PC-9 (cell line): ENCODE measurements at places on chromosomes 3 and 15.

- no peak for DNase-seq
Measured at GRCh38 chr15:84822653-84823281, 5.6 kb downstream of the ALPK3 start.

- no peak for DNase-seq
Measured at GRCh38 chr3:197407526-197407925, 109.1 kb upstream of the DLG1 start.

DNA sequence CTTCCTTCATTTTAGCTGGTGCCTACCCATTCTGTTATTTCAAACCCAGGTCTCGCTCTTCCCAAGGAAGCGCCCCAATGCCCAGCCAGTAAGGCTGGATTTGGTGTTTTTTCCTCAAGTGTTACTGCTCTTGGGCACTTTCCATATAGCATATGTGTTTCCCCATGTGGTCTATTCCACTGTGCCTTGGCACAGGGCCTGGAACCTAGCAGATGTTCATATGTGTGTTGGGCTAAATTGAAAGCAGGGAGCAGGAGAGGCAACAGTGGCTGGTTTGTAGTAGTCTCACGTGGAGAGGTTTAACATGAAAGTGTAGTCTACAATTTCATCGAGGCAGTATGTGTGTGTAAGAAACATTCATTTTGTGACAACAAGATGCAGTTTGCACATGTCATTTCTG, 48.2 kb upstream of the TEX264 start:
- no peak for DNase-seq

DNA sequence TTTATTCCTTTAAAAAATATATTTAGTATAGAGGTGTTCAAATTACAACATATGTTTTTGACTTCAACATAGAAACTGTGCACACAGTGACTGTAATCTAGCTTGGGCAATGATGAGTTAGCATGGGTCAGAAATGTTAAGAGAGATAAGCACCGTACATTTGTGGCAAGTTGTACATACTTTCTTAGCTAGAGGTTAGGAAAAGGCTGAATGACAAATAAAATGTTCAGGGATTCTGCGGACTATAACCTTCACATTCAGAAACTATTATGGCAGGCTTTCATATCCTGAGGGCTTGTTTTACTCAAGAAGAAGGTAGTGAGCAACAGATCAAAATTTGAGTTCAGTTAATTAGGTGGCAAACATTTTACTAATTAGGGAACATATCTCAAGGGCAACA, 379.7 kb upstream of the EPHA6 start:
- DNase-seq: no peak

DNA sequence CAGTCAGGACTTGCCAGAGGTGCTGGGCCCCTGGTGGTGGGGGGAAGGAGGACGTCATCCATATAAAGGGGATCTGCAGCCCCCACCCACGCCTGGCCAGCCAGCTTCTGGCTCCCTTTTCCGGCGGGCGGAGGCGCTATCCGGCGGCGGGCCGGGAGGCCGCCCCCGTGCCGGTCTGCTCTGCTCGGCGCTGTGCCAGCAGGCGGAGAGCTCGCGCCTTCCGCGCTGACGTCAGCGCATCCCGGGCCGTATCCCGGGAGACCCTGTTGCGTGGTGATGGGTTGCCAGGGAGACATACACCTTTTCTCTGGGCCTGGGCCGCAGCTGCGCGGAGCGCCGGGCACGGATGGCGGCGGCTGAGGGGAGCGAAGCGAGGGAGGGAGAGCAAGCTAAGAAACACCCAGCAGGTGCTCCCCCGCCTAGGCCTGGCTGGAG, 1.1 kb downstream of the FAM131A start:
- no peak for DNase-seq

DNA sequence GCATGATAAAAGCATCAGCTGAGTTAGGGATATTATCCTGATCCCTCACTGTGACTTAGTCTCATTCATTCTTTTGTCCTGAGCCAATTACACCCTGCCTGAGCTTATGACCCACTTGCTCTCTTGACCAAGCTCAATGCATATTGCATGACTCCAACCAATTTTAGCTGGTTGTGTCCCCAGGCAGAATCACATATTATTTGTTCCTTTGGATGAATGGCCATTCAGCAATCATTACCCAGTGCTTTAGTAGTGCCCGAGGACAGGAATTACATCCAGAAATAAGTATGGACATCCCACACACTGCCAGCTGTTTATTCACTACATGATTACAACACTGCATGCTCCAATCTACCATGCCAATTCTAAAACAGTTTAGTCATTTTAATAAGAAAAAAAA, 322.5 kb downstream of the ZBBX start:
- no peak for DNase-seq

DNA sequence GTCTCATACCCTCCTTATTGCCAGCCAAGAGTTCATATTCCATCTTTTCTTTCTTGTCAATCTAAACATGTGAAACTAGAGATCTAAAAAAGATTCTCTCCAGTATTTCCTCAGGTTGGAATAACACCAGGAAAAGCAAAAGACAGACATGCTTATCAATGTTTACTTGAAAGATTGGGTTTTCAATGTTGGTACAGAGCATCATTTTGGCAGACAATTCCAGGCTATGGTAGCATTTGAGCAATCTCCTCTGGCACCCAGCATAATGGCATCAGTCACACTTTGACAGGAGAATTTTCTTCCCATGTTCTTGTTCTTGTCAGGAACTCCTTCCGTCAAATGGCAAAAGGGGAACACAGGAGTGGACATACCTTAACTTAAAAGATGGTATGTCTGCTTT, 61.0 kb upstream of the RARB start:
- DNase-seq: no peak

DNA sequence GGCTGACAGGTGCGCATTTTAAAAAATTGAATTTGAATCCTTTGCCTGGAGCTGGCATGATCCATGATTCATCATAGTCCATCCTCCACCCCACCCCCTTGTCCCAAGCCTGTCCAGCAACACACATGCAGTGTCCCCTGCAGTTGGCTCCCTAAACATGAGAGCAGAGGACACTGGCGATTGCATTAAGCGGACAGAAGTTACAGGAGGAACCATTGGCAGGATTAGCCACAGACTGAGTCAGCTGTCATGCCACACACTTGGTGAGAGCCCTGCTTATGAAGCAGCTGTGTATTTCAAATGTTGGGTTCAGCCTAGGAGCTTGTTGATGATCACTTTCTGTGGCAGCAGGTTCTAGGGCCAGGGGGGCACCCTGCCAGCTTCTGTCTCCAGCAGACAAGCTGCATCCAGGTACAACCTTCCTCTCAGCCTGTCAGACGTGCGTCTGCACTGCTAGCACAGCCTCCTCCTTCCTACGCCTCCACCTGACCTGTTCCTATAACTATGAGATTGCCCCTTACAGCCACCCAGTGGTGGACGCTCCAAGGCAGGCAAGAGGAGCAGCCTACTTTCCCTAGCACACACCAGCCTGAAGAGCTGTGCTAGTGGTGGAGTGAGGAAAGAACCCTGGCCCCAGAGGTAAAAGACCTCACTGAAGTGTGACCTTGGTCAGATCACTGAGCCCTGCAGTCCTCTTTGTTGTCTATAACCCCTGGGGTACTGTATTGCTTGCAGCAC, 121.9 kb downstream of the SLCO3A1 start:
- DNase-seq: peak; percentile 45

- DNase-seq: no peak
Measured at GRCh38 chr3:105927741-105928140, 58.9 kb upstream of the CBLB start.

- DNase-seq: no peak
Measured at GRCh38 chr15:52180196-52180835, 10.9 kb downstream of the GNB5 start.

GRCh38 chr3:16896820-16897219, 12.1 kb downstream of the PLCL2 start:
- no peak for DNase-seq

DNA sequence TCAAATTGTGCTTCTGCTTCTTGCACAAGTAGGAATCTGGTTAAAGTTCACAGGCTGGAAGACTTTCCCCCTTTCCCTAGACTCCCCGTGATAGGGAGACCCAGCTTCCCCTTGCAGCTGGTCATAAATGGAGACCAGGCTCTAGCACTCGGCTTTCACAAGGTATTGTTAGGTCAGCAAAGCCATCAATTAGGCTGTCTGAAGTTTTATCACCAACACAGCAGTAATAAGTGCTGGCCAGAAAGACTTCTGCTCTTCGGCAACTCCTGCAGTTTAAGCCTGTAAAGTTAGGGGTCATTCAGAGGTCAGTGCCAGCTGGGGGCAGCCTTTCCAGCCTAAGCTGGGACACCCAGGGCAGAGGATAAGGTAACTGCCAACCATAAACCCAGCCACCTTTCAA, 203.4 kb downstream of the MEIS2 start:
- DNase-seq: no peak

- DNase-seq: no peak
Measured at GRCh38 chr3:89300981-89301380, 193.6 kb downstream of the EPHA3 start.

DNA sequence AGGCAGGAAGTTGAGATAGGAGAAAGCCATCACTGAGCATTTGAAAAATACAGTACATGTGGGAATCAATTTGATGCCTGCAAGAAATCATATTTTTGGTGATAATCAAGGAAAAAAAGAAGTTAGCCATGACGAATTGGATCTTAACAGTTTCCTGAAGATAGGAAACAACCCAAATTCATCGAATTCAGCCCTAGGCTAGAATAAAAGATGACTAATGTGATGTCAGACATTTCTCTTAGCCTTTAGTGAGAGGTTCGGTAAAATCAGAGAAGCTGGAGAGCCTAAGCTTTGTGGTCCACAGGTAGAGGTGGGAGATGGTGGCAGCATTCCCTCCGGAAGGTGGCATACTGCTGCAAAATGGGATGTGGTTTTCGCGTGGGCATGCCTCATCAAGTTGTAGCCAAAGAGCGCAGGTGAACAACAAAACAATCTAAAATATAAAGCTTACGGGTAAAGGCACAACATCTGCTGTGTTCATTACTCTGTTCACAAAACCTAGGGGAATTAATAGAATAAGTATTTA, 144.1 kb upstream of the ALCAM start:
- no peak for DNase-seq

- no peak for DNase-seq
Measured at GRCh38 chr3:170033489-170033888, 4.3 kb upstream of the GPR160 start.

DNA sequence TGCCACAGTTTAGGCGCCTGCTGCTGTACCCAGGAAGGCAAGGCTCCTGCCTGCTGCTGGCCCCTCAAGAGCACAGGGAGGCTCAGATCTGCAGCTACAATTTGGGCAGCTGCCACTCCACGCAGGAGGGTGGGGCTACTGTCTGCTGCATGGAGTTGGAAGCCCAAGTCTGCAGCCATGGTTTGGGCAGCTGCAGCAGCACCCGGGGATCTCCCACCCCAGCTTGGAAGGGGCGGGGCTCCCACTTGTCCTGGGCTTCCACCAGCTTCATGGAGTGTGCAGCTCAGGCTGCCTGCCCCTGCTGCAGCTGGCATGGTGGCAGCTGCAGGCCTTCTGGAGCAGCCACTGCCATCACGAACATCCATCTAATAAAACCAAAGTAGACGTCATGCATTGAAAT, 512.9 kb downstream of the PYDC2 start:
- DNase-seq: no peak

DNA sequence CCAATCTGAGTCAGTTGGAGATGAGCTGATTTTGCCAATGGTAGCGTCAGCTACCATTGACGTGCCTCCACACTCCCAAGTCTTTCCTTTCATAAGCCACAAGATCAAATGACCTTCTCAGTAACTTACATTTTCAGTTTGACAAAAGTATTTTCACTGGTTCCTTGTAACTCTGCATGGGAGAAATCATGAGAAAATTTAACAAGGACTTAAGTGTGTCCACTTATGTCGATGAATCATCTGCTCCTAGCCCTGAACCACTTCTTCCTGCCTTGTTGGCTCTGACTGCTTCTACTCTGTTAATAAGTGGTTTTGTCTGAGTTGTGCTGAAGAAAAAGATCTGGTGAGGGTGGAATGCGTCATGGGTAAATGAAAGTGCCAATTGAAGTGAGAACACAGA, 101.2 kb downstream of the NFKBIZ start:
- no peak for DNase-seq

- DNase-seq: no peak
Measured at GRCh38 chr15:96887730-96888129, 557.2 kb downstream of the NR2F2 start.

- no peak for DNase-seq
Measured at GRCh38 chr3:16290827-16291196, 25.8 kb downstream of the OXNAD1 start.

DNA sequence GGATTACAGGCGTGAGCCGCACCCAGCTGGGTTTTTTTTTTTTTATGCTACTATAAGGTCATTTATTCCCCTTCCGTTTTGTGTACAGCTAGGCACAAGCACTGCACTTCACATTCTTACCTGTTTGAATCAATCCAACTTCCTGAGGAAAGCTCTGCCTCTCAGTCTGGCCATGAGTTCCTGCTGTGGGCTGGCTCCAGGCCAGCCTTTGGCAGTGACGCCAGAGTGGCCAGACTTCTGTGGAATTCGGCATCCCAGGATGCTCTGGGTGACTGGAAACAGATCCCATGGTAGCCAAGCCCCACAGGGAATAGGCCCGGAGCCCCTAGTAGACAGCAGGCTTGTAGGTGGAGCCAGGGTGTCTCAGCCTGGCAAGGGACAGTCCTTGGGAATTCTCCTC, 21.5 kb upstream of the TIMP4 start:
- DNase-seq: peak; percentile 74

DNA sequence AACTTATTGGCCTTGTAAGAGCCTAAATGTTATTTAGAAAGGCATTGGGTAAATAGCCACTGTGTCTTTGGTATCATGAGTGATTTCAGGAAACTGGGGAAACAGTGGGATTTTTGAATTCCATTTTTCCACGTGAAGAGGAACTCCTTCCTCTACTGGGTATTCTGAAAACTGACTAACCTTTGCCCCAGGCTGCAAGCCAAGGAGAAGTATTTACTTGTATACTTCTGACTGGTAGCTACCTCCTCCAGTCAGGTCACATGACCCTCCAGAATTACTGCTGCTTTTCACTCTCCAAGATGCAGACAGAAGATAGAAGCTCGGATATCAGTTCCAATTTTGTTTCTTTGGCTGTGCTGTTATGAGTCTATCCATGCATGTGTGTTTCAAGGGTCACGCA, 50.9 kb upstream of the MAP3K13 start:
- DNase-seq: no peak

GRCh38 chr3:43388175-43388574, 101.8 kb downstream of the SNRK start:
- DNase-seq: no peak

GRCh38 chr15:56056626-56057025, 63.2 kb upstream of the NEDD4 start:
- no peak for DNase-seq

DNA sequence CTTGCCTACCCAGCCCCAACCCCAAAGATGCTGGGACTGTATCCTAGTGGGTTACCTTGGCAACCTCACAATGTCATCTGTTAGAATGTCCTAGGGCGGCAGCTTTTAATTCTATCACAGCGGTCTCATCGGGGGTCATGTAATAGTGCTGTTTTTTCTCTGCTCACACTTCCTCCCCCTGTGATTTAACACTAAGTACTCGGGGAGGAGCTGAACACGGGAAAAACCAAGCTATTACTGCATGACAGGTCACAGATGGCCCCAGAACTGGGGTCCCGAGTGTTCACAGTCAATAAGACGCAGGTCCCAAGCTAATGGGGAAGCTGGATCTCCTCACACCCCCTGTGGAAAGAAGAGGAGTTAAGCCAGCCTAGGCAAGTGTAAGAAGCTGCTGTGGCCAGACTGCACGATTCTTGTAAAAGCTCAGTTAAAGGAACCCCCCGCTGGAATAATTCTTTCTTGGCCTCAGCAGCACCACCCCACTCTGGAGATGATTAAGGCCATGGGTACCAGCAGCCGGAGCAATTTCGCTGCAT, 2.5 kb upstream of the RFTN1 start:
- no peak for DNase-seq
